Retina (tissue), 1 donor: ENCODE measurements at places on chromosomes 7 and 10.

DNA sequence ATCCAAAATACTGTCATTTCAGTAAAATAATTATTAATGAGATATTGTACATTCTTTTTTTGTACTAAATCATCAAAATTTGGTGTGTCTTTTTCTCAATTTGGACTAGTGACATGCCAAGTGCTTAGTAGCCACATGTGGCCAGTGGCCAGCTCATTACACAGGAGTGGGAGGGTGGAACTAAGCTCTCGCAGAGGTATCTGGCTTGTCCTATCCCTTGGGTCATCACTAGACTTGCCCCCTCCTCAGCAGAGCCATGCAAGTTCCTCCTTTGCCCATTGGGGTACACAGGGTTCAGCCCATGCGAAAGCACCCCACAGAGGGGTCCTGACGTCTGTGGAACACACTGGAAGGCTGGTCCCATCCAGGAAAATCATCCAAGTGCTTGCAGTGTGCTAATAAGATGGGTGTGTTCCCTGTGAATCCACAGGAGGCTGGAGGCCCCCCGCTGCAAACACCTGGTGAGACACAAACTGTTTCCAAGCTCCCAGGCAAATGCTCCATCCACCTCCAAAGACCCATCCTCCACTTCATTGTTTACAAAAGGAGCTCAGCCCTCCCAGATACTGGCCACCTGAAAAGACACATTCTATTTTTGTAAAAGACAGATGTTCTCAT, 1.3 kb downstream of the ARHGAP22 start:
- DNase-seq, result no peak

DNA sequence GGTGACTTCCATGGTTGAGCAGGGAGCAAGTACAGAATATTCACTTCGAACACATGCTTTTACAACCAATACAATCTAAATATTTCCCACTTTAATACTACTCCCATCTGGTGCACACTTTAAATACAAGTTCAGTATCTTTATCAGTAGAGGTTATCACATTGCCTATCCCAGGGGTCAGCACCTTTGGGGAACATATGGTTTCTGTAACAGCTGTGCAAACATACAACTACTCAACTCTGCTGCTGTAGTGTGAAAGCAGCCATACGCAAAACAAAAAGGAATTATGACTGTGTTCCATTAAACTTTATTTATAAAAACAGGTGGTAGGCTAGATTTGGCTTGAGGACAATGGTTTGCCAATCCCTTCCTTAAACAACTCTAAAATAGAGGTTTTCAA, 157.5 kb downstream of the XPNPEP1 start:
- no peak for DNase-seq

DNA sequence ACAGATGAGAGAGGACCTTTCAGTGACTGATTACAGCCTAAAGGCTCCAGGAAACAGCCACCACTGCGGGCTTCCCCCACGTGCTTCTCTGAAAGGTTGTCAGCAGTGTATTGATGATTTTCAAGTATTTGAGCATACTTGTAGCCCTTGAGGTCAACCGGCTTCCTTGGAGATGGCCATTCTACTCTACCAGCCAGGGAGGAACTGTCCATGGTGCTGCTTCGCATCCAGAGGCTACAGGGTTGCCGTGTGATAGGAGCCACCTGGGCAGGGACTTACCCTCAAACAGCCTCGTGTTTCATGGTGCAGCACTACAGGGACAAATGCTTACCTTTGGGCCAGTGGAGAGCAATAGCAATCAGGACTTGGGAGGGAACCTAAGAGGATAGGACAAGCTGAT, 179.5 kb downstream of the DPP6 start:
- DNase-seq, result no peak

- DNase-seq, result no peak
These were observed 2.2 kb upstream of the GTF2I start for GRCh38 chr7:74655324-74655723.

GRCh38 chr10:8840356-8840755, 785.9 kb downstream of the GATA3 start:
- no peak for DNase-seq

- peak; percentile 9 for DNase-seq
These were observed 192.2 kb downstream of the ELAPOR2 start for GRCh38 chr7:86867163-86867762.
